ENCODE measurements at places on chromosomes 12 and 14.

GRCh38 chr14:61132336-61132735 lies 148.8 kb downstream of the TMEM30B start:
- no peak for DNase-seq

GRCh38 chr12:131466932-131467331 lies 244.0 kb upstream of the SFSWAP start:
- no peak for DNase-seq

DNA sequence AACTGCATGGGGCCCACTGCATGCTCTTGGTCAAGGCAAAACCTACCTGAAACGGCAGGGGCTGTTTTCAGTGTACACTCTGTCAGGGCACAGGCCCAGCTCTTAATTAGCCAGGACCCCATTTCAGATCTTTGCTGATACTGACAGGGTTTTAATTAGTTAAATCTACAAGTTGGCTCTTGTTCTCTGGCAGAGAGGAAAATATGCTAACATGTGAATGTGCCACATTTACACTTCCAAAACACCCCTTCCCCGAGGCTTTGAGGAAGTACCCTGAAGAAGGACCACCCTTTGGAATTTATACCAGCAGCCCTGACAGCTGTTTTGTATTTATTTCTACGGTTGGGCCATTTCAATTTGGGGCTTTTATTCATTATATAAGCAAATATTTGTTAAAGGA lies 66.3 kb downstream of the OTX2 start:
- no peak for DNase-seq

DNA sequence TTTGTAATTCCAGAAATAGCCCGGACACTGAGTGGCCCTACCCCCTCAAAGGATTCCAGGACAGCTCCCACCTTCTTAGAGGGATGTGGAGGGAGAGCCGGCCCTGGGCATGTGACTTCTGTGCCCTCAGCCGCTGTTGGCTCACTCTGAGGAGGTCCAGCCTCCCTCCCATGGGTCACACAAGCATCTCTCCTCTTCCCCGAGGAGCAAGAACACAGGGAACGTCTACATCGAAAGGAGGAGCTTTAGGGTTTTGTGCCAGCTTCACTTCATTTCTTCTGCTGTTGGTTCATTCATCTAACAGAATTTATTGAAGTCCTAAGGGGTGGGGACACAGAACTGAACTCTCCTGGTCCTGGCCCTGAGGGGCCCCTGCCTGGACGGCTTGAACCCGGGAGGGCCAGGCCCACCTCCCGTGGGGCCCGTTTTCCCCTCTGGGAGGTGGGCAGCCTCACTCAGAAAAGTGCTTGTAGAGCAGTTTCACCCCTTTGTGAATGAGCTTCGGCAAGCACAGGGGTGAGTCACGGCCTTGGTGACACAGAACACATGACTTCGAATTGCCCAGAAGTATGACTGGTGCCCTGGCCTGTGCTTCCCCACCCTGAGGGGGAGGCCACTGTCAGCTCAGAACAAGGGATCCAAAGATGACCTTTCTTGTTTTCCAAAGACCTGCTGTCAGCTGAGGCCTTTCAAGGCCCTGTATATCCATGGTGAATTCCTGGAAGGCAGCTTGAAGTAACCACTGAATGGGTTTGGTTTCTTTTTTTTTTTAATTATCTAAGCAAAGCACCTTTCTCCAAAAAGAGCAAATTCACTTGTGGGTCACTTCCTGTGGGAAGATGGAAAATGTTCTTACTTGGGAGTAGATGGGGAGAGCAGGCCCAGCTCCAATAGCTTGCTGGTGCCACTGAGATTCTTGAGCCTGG lies 39.2 kb downstream of the NFKBIA start:
- no peak for DNase-seq

DNA sequence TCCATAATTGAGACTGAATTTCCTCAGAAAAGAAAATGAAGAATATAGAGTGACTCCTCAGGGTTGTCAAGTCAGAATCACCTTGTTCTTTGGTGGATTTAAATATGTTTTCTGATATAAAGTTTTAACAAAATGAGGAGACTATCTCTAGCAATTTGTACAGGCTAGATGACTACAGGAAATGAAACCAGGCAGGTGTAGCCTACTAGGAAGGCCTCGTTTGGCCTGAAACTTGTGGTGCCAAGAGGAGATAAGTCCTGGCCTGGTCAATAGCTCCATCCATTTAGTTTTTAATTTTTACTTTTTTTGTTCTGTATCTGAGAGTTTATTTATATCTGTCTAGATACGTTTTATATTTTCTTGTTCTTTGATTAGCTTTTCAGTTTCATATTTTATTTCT lies 41.5 kb downstream of the SNAPC1 start:
- no peak for DNase-seq

- no peak for DNase-seq
These were observed 28.8 kb downstream of the HOXC4 start for GRCh38 chr12:54082397-54082892.

- DNase-seq = no peak
These were observed 46.6 kb upstream of the ESRRB start for GRCh38 chr14:76329154-76329928.

GRCh38 chr14:75141967-75142366 lies 15.1 kb upstream of the NEK9 start:
- DNase-seq = no peak
